HEK293T (cell line): ENCODE measurements at places on chromosomes 1 and 21.

DNA sequence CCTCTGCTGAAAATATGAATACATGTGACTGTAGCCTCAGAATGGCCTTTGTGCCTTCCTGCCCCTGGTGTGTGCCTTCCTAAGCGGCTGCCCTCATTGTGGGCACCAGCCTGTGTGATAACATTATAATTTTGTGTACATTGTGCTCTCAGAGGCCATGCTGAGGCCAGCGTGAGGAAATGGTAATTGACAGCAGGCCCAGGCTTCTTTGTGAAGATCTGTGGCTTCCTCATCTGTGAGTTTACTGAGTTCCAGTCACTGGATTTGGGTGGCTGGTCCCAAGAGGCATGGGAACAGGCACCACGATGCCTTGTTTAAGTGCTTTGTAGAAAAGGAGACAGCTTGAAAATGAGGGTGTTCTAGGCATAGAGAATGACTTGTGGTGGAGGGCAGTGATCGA is 389.3 kb downstream of the OMA1 start:
- DNase-seq = no peak

GRCh38 chr1:178706432-178706831 is 18.6 kb upstream of the RALGPS2 start:
- DNase-seq = no peak

DNA sequence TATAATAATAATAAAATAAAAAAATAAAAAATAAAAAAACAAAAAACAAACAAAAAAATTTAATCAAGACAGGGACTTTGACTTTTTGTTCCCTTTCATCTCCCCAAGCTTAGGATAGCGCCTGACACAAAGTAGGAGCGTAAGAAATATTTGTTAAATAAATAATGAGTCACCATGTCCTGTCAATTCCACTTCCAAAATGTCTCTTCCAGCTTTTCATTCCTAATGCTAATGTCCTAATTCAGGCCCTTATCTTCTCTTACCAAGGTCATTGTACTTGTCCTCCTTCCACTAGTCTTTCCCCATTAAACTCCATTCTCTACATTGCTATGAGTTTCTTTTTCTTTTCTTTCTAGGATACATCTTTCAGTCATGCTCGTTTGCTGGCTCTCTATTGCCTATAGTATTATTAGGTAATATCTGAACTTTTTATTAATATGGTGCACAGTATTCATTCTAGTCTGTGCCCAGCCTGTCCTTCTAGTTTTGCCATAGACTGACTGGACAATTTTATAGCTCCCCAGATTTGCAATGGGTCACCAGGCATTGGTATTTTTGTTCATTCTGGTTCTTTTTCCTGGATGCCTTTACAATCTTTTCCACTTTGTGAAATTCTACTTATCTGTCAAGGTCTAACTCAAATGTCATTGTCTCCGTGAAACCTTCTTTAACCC is 11.4 kb downstream of the NEXN start:
- DNase-seq = no peak

- DNase-seq = no peak
Measured at GRCh38 chr1:165738794-165739193, 29.9 kb downstream of the TMCO1 start.

- no peak for DNase-seq
Measured at GRCh38 chr21:18026359-18026758, 207.2 kb upstream of the C21orf91 start.

GRCh38 chr1:110513511-110513910 is 5.5 kb downstream of the KCNA10 start:
- DNase-seq = no peak

DNA sequence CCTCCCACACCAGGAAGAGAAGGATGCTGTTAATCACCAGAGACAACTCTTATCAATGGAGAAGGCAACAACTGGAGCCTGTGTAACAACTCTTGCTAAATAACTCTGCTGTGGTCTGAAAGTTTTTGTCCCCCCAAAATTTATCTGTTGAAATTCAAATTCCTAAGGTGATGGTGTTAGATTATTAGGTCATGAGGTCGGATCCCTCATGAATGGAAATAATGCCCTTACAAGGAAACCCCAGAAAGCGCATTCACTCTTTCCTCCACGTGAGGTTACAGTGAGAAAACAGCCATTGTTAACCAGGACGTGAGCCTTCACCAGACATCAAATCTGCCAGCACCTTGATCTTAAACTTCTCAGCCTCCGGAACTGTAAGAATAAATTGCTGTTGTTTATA is 141.9 kb upstream of the CXADR start:
- DNase-seq = no peak

GRCh38 chr1:214719207-214719606 is 116.2 kb downstream of the CENPF start:
- peak; percentile 24 for DNase-seq

DNA sequence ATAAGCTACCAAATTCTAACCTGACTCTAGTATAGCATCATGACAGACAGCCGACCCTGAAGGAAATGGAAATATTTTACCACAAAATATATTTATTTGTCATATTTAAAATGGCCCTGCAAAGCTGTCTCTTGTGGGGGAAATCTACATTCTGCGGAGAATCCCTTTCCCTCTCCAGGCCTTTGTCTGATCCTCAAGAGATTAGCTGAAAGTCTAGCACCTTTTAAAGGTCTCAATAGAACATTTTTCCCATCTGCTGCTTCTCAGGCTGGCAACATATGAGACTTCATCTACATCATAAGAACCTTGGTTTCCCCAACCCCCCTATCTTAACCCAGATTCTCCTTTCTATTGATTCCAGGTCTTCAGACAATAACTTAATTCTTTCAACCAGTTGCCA is 1.7 kb upstream of the OR11L1 start:
- no peak for DNase-seq

DNA sequence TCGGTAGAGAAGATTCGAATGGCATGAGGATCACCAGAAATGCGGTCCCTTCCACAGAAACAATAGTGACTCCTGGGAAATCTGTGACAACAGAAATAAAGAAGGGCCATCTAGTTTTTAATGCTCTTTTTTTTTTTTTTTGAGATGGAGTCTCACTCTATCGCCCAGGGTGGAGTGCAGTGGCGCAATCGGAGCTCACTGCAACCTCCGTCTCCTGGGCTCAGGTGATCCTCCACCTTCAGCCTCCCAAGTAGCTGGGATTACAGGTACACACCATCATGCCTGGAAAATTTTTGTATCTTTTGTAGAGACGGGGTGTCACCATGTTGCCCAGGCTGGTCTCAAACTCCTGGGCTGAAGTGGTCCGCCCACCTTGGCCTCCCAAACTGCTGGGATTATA is 43.9 kb downstream of the L1TD1 start:
- DNase-seq = no peak

GRCh38 chr1:202029171-202029665 is 18.8 kb downstream of the ELF3 start:
- no peak for DNase-seq

DNA sequence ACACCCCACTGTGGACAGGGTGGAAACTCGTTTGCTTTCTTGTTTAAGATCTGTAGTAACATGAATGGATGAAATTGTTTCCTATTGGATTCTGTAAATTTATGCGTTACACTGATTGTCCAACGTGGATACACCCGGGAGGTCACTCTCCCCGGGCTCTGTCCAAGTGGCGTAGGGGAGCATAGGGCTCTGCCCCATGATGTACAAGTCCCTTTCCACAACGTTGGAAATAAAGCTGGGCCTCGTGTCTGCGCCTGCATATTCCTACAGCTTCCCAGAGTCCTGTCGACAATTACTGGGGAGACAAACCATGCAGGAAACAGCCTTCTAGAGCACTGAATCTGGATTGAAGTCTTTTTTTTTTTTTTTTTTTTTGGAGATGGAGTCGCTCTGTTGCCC is 1.4 kb downstream of the RCC1 start:
- no peak for DNase-seq

DNA sequence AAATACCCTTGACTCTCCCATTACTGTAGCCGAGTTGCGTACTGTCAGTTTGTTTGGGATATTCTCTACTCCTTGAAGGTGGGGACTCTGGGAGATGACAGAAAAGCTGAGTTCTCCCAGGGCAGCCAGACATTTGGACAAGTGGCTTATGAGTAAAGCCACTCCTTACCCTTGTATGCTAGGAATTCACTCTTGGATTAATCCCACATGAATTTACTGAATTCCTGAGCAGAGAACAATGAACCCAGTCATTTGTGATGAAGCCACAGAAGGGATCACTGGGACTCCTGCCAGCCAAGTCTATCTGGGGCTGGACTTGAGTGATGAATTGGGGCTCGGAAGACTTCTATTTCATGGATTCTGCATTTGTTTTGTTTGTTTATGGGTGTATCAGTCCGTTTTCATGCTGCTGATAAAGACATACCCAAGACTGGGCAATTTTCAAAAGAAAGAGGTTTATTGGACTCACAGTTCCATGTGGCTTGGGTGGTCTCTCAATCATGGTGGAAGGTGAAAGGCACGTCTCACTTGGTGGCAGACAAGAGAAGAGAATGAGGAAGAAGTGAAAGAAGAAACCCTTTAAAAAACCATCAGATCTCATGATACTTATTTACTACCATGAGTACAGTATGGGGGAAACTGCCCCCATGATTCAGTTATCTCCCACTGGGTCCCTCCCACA is 25.1 kb downstream of the C1orf116 start:
- no peak for DNase-seq

DNA sequence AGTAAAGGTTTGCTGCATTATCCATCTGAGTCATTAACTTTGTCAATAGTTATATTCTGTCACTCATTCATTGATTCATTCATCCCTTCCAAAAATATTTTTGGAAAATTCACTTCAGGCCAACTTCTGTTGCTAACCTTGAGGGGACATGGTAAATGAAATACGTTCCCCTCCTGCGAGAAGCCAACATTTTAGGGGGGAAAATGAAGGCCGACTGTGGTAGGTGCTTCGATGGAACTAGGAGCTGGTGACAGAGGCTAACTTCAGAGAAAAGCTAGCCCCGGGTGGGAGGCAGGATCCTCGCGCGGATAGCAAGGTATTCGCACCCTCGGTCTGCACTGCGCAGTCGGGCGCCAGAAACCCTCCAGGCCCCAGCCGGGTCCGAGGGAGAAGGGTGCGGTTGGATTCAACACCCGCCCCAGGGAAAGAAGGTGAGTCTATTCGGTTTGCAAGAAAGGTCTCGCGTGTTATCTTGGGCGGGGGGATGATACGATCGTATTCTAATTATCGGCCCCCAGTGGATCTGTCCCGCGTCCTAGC is 646 bp upstream of the RRP15 start:
- DNase-seq = no peak

GRCh38 chr1:29062157-29062942 is 61.4 kb downstream of the TMEM200B start:
- no peak for DNase-seq

- no peak for DNase-seq
Measured at GRCh38 chr1:59154401-59154800, 142.5 kb upstream of the FGGY start.

DNA sequence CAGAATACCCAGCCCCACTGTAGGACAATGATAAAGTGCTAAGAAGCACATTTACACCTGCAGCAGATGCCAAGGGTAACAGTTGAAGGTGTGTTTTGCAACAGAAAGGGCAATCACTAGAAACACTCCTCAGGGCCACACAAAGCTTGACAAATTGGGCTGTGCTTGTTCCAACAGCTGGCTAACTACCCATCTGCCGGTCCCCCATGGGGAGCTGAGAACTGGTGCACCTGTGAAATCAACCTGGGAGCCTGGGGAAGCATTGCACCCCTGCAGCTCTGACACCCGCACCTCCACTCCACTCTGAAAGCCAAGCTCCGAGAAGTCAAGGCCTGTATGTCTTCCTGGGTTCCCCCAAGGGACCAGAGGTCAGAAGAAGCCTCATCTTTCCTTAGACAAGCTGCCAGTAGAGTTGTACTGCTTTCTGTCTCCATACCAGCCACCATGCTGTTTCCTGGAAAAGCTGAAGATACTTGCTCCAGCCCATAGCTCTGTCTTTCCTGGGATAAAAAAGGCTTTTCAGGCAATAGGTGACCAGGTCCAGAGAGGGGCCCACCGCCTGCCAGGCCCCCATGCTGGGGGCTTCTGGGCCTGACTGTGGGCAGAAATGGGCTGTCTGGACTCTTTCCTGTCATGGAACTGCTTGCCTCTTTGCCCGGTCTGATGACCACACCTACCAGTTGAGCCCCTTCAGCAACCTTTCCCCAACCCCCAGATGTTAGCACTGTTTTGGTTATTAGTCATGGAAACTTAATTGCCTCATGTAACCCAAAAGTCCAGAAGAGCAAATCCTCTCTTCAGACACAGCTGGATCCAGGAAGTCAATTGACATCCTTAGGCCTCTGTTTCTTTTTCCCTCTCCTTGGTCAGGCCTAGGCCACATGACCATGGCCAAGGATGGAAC is 93.6 kb downstream of the KIF14 start:
- no peak for DNase-seq

DNA sequence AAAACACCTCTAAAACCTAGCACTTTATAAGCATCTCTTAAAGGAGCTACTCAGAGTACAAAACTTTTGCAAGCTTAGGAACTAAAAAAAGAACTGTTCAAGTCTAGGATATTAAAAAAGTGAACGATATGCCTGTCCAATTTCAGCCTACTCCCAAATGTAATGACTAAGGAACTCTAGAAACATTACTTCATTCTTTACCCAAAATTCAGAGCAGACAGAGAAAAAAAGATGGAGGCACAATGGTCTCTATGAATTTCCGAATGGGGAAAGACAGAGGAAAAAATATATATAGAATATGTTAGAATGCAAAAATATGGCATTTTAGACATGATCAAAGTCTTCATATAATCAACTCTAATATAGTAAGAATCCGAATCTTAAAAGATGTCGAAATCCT is 61.2 kb downstream of the TP53BP2 start:
- no peak for DNase-seq

GRCh38 chr1:204232526-204232925 is 18.7 kb upstream of the GOLT1A start:
- no peak for DNase-seq

DNA sequence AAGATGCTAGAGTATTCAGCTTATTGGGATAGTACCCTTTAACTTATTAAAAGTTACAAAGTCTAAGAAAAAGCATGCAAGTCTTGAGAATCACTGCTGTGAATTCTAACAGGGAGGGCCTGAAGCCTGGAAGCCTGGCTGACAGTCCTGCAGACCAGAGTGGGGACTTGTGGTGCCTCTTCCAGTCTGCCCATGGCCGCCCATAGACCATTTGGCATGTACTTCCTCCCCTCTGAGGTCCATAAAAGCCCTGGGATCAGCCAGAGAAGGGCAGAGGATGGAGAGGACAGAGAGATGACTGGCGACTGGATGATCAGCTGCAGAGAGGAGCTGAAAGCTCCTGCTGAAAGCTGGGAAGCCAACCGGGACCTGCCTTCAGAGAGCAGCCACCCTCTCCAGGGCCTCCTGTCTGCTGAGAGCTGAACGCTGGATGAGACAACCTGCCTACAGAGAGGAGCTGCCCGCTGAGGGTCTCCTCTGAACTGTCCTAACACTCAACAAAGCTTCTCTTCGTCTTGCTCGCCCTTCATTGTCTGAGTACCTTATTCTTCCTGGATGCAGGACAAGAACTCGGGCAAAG is 12.5 kb upstream of the SLC1A7 start:
- no peak for DNase-seq

GRCh38 chr21:42189860-42190485 is 29.0 kb upstream of the ABCG1 start:
- no peak for DNase-seq

- no peak for DNase-seq
Measured at GRCh38 chr1:43493661-43494450, 36.8 kb upstream of the PTPRF start.
